Right cardiac atrium (tissue), 5 donors: ENCODE measurements at places on chromosomes 16 and 17. TPM values are rescaled to one million over a fixed set of nuclear protein-coding genes. Genes with fewer than 3 reads are reported as not detected.

DNA sequence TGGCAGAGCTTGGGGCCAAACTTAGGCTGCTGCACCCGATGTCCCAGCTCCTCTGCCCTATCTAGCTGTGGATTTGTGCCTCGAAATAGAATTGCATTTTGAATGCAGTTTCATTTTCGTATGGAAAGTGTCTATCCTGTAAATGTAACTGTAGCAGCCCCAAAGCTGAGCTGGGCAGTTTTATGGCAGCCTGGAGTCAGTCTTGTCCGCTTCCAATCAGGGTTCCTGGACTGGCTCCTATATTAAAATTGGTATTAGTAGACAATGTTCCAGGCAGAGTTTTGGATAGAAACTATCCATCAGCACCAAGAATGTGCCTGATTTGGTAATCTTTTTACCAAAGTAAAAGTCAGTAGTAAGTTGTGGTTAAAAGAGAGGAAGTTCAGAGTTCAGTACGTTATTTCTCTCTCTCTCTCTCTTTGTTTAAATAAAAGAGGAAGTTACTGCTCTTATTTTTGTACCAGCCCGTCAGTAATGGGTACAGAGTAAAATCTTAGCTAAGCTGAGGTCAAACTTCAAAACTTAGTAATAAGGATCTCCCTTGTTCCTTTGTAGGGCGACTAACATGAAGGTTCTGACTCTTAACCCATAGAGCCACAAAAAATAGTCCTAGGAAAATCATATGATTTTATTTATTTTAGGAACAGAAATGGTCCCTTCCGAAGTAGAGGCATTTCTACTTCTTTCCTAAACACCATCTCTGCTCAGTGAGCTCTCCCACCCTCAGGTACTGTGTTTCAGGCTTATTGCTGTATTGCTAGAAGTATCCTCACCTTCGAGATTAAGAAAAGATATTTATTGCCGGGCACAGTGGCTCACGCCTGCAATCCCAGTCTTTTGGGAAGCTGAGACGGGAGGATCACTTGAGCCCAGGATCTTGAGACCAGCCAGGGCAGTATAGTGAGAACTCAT, 28.0 kb downstream of the PRKCB start:
- no peak for DNase-seq

- no peak for DNase-seq
Observed at GRCh38 chr16:17104654-17105053, 366.1 kb downstream of the XYLT1 start.

DNA sequence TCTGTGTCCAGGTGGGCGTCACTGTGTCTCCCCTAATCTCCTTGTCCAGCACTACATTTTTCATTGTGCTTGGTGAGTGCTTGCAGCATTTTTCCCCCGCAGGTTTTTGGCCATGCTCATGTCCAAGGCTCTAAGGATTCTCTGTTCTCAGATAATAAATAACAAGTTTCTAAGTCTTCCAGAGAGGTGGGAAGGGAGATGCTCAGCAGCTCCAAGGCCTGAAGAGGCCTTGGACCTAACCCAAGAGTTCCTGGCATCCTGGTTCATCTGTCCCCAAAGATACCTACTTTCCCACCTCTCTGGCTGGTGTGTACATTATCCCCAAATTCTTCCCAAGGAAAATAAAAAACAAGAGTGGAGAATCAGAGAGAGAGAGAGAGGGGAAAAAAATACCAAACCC, 45.3 kb downstream of the MEOX1 start:
- no peak for DNase-seq

DNA sequence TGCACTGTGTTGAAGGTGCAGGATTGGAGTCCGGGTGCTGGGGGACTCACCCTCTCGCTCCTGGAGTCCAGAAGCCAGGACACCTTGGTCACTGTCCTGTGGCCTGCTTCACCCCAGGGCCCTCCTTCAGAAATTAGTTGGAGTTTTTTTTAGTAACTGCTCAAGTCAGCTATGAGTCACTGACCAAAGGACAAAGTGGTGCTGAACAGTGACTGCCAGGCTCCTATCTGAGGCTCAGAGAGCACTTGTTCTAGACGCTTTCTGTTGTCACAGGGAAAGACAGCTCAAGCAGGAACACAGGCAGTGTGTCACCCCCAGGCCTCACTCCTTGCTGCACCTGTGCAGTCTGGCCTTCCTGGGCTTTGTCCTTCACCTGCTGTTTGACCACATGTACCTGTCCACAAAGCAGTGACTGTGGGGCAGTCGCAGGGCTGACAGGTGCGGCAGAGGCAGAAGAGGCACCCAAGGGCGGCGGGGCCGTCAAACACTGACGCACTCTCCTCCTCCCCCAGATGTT, 4.1 kb upstream of the FAAP100 start:
- DNase-seq, result no peak

The TMEM219 gene
- 81.3 TPM for total RNA-seq

The CDK5R1 gene
- total RNA-seq, result 1.3 TPM

The SYT17 gene
- total RNA-seq, result 0.97 TPM
